ENCODE measurements at places on chromosomes 13 and 19.

GRCh38 chr13:52405369-52405766 lies 604 bp downstream of the THSD1 start:
- DNase-seq, result peak; percentile 23

DNA sequence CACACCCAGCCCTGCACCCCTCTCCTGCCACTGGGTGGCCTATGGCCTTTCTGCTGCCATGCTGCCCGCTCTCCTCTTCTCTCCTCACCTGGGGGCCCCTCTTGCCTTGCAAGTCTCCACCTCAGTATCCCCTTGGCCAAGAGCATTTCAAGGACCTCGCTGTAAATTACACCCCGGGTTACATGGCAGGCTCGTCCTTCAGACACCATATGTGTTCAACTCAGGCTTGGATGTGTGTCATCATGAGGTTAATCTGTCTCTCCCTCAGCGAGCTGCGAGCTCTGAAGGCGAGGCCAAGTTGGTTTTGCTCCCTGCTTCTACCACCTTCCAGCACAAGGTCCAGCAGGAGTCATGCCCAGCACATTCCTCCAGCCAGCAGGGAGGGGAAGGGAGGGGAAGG lies 74.8 kb upstream of the TM9SF2 start:
- no peak for DNase-seq

DNA sequence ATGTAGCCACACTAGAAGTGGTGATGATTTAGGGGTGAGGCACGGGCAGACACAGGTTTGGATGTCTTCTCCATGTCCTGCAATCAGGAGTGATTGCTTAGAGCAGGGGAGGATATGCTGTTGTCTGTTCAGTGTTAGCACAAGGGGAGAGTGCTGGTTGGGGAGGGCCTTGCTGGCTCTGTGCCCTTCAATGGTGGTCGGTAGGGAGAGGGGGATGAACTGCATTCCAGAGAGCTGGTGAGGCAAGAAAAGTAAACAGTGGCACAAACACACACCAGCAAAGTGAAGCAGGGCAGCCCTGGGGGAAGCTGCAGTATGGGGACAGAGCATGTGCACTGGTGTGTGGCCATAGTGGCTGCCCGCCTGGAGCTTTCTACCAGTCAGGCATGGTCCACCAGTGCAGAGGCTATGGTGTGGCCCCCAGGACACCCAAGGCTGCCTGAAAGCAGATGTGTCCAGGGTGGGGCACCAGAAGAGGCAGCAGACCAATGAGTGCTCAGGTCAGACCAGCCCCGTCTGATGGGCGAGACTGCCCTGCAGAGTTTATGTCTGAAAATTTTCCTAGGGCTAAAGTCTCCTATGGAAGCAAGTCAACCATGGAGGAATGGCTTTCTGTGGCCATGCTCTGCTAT lies 1676.9 kb downstream of the PCDH9 start:
- no peak for DNase-seq

- DNase-seq, result no peak
Observed at GRCh38 chr13:110318920-110319319, 11.8 kb downstream of the COL4A2 start.

- DNase-seq, result no peak
Observed at GRCh38 chr19:50854636-50855410, at the start of gene KLK3. TSS of gene KLK3 (plus strand) at chr19:50854915. CDS start at chr19:50854956, 41 bp downstream.

DNA sequence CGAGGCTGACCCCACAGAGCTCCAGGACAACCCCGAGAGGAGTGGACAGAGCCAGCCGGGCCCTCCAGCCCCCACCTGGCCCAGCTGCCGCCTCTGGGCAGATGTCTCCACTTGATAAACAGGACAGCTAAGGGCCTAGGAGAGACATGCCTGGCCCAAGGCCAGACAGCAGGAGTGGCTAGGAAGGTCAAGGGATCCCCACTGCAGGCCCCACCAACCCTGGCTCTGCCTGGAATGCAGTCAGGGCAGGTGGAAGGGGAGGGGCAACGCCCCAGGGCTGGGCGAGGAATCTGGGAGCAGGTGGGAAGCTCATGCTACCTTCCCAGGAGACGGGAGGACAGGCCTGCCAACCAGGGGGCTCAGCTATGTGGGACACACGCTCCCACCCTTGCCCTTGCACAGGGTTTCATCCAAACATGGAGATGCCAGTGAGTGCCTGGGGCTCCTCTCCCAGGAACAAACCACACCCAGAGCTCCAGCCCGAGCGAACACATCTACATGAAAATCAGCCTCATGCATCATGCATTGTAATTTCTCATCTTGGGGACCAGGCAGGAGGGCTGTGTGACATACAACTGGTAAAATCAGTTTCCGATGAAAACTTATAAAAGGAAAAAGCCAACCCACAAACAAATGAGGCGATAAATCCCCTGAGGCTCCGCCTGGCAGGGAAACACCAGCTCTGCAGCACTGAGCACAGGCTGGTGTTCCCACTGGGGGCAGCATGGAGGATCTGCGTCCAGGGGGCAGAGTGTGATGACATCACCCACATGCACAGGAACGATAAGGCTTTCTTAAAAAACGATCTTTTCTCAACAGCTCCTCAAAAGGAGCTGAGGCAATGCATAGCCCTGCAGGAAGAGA lies 25.0 kb downstream of the SH3GL1 start:
- DNase-seq, result peak; percentile 46

DNA sequence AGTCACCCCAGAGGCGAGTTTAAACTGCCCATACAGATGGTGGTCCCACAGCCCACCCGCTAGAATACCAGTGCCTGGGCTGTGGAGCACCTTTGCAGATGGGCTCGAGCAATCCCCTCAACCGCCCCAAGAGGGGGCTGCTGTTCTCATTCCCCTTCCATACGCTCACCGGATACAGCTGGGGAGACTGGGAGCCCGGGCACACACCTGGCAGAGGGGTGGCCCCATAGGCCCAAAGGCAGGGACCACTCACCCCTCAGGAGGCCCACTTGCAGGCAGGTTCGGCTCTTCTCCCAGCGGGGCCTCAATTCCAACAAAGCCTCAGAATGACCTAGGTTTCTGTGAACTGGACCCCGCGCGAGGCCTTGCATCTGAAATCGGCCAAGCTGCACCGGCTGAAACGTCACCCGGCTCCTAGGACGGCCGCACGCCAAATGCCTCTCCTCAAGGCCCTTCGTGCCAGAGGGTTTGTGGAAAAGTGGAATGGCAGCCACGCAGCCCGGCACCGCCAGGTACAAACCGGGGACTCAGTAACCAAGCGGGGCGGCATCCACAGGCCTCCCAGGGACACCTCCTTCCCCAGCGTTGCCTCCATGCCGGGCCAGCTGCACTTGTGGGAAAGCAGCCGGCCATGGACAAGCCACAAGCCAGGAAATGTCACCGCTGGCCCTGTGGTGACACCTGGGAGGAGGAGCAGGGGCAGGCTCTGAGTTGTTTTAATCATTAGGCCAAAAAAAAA lies 18.7 kb downstream of the MLLT1 start:
- no peak for DNase-seq

DNA sequence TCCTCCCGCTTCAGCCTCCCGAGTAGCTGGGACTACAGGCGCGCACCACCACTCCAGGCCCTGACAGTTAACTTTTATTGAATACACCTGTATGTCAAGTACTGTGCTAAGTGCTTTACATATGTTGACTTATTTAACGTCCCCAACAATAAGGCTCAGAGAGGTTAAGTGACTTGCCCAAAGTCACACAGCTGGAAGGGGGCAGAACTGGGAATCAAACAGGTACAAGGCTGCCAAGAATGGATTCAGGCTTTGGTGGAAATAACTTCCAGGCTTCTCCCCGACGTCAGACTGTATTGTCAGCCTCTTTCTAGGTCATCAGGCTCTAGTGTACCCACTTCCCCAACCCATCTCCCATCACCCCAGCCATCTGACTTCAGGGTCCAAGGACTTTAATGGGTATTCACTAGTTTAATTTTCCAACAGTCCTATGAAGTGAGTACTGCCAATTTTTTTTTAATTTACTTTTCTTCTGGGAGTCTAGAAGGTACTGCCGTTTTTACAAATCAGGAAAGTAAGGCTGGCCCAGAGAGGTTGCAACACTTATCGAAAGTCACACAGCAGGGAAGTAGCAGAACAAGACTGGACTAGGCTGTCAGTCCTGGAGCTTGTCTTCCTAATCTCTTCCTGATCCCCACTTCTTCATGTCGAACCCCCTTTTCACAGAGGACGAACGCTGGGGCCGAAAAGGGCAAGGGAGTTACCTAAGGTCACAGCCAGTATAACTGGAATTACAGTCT lies 4.9 kb upstream of the CKM start:
- no peak for DNase-seq

DNA sequence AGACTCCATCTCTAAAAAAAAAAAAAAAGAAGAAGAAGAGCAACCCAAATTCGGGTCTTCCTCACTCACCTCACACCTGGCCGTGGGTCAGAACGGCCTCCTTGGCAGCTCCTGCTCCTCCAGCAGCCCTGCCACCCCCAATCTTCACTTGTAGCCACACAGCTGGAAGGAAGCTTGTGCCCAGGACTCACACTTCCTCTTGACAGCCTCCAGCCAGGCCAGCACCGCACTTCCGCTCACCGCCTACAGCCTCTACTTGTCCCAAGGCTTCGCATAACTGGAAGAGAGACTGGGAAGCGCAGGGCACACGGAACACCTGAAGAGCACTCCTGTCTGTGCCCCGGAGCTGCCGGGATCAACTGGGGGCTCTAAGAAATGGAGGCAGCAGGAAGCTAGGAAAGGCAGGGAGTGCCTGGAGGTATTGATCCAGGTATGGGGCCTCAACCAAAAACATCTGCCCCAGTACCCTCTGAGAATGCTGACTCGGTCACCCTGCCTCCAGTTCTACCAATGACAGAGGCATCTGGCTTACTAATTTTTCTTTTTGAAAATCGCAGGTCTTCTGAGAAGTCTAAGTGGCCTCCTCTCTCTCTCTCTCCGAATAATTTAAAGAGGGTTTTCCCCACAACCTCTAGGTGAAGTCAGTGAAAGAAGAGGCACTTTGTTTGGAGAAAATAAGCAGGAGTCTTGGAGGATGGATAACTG lies 31.1 kb upstream of the ATP12A start:
- DNase-seq, result no peak

- DNase-seq, result no peak
Observed at GRCh38 chr13:59425211-59425741, 738.5 kb downstream of the DIAPH3 start.

- DNase-seq, result no peak
Observed at GRCh38 chr19:7328647-7329046, 20.1 kb upstream of the ARHGEF18 start.

- DNase-seq, result no peak
Observed at GRCh38 chr13:76222511-76222910, 586.4 kb downstream of the LMO7 start.

- DNase-seq, result no peak
Observed at GRCh38 chr19:48354332-48354992, 9.3 kb downstream of the TMEM143 start.

DNA sequence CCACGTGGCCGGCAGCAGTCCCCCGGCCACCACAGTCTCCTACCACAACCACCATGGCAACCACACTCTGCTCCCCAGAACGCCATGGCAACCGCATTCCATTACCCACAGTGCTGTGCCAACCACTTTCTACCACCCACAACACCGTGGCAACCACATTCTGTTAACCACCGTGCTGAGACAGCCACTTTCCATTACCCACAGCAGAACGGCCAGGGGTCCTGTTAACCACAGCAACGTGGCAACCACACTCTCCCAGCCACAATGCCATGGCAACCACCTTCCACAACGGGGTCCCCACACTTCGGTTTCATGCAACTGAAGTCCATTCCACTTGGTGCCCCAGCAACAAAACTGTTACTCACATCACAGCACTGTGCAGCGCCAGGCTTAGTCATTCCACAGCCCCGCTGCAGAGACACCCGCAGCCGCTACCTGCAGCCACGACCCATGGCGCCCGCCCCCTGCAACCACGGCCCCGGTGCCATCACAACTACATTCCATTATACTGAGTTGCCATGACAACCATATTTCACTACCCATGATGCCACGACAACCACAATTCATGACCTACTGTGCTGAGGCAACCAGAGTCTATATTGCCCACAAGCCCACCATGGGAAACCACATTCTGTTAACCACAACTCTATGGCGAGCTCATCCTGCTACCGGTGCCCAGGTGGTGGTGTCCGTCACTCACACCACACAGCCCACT lies 10.0 kb downstream of the DPF1 start:
- peak; percentile 89 for DNase-seq

- no peak for DNase-seq
Observed at GRCh38 chr19:38323291-38323690, 3.6 kb downstream of the KCNK6 start.

GRCh38 chr13:26587251-26587650 lies 29.8 kb downstream of the WASF3 start:
- no peak for DNase-seq

GRCh38 chr13:31918707-31919106 lies 112.9 kb upstream of the FRY start:
- DNase-seq, result no peak

DNA sequence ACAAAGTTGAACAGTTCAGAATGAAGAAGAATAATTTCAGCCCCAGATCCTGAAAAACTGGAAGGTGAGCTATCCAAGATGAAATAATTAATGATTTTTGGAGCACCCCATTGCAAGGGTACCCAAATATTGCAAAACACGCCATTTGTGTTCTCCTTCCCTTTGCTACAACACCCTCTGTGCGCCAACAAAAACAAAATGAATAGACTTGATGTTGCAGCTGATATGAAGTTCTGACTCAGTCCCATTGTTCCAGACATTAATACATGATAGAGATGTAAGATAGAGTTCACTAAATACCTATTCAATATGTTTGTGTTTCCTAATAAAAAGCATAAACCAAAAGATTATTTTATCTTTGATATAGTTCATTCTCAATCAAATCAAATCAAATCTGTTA lies 287.5 kb upstream of the SOX21 start:
- DNase-seq, result peak; percentile 8

DNA sequence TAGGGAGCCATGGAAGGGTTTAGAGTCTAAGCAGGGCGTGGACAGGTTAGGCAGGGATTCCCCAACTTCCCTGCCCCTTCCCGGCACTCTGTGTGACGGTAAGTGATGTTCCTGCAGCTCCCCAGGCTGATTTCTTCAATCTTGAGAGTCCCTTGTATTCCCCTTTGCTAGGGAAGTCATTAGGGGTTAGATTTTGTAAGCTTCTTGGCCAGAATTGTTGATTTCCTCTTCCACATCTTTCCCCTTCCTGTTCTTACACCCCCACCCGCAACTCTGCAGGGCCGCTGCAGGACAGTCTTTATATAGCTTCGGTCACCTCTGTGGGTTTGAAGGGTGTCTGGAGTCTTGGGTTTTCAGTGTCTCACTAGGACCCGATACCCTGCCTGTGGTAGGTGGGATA lies 10.6 kb upstream of the ADGRE1 start:
- no peak for DNase-seq

DNA sequence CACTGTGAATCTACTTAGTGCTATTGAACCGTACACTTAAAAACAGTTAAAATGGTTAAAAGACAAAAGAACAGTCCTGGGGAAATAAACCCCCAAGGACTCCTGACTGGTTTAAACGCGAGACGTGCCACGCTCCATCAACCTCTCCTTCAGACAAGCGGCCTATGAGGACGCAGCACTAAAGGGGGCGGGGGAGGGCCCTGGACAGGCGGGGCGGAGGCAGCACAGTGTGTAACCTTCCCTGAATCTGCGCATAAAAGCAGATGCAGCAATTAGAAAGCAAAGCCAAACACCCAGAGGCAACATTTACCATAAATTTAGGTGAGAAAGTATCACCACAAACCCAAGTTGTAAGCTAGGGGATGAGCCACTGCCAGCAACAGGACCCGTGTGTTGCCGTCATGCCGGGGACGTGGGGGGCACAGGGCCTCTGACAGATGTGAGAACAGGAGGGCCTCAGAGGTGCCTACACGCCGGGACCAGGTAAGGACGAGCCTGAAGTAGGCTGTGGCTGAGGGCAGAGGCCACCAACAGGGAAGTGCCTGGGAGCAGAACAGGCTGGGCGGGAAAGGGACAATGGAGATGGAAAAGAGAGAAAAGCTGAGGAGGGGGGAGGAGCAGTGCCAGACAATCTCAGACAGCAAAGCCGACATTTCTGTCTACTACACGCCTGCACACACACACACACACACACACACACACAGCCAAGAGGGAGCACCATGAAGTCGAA lies 15.3 kb upstream of the ADPRHL1 start:
- no peak for DNase-seq

All from renal cortical epithelial cell (primary cell).